ENCODE measurements at places on chromosomes 2 and 18.

DNA sequence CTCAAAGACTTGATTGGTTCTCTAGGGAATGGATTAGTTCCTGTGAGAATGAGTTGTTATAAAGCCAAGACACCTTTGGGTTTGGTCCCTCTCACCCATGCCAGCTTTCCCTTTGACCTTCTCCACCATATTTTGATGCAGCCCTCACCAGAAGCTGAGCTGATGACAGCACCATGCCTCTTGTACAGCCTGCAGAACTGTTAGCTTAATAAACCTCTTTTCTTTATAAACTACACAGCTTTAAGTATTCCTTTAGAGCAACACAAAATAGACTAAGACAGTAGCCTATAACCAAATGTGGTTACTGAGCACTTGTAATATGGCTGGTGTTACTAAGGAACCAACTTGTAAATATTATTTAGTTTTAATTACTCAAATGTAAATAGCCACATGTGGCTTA lies 55.1 kb downstream of the BAZ2B start:
- DNase-seq: no peak

GRCh38 chr2:111626037-111626864 lies 257.7 kb downstream of the ANAPC1 start:
- DNase-seq: no peak

DNA sequence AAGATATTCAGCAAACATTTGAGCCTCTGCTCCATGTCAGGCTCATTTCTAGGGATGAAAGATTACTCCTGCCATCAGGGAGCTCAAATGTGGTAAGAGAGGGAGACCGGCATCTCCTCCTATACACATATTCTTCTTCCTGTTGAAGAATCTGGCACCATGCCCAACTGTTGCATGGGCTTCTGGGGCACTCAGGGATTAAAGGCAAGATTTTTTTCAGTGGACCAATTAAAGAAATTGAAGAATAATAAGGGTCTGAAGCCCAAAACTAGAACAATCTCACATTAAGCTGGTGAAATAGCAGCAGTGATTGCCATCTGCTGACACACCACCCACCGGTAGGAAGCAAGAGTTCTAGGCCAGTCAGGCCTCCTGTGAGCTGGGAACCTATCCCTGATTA lies 145.4 kb upstream of the LYPD6 start:
- no peak for DNase-seq

DNA sequence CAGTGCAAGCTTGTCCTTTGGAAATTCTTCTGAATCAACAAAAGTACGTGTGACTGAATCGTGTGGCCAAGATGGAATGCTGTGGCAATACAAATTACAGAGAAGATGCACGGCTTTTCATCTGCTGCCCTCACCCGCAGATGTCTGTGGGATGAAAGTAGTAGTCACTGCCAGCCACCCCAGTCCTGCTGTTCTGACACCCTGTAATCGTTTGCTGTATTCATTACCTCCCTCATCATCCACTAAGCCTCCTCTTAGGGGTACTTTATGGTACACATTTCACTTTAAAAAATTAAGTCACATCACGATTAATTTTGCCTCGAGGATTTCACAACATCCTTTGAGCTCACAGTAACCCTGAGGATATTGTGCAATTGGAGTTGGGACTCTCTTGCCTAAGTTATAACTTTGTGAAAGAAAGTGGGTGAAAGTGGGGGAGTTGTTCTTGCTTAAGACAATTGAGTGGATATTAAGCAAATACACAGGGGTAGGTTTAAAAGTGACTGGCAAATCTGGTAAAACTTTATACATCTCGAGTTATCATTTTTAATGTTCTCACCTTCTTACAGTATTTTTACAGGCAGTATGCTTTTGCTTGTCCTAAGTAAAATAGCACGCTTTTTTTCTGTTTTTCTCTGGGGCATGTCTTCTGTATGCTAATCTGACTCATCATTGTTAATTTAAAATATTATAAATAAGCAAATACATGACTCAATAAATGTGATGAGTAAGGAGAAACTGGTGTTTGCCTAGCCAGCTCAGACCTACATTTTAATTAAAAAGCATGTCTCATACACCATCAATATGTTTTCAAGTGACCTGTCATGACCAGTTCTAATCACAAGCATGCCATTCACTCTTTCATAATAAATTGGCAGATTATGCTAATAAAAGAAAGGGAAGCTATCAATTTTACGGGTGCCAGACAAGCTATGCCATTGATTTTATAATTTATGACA lies 680.9 kb downstream of the IRS1 start:
- DNase-seq: no peak

DNA sequence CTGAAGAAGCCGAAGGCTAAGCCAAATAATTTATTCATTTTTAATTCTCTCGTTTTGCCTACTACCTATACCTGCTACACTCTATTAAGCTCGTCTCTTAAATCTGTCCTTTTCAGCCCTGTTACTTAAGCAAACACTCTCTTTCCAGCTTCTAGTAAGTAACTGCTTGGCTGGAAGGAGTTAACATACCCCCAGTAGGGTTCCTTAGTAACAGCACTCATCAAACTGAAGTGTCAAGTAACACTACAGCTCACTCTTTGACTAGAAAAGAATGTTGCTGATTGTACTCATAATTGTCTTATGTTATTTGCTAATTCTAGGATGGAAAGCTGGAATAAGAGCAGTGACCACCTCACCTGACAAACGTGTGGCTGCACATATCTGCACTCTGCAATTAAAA lies 120.0 kb upstream of the SCN7A start:
- no peak for DNase-seq

GRCh38 chr2:37623406-37623805 lies 48.0 kb downstream of the CDC42EP3 start:
- no peak for DNase-seq

DNA sequence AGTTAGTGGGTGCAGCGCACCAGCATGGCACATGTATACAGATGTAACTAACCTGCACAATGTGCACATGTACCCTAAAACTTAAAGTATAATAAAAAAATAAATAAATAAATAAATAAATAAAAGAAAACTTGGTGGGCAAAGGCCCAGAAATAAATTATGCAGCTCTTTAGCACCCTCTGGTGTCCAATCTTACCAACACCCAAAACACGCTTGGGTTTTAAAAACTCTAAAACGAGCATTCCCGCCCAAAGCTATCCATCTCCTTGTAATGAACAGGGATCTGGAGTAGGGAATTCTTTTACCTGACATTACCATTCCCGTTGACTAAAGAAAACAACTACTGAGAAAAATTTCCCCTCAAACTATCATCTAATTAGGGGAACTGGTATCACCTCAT lies 2005.9 kb upstream of the CELF4 start:
- no peak for DNase-seq

DNA sequence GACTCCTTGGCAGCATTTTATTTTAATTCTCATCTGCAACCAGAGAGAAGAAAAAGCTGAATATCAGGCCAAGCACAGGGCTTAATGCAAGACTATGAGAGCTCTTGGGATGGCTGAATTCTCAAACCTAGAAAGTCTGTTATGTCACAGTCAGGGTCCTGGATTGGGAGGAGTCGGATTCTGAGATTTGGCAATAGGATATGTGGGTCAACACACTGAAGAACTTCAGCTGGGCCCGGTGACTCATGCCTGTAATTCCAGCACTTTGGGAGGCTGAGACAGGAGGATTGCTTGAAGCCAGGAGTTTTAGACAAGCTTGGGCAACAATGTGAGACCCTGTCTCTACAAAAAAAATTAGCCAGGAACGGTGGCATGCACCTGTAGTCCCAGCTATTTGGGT lies 102.4 kb downstream of the COL3A1 start:
- DNase-seq: no peak

DNA sequence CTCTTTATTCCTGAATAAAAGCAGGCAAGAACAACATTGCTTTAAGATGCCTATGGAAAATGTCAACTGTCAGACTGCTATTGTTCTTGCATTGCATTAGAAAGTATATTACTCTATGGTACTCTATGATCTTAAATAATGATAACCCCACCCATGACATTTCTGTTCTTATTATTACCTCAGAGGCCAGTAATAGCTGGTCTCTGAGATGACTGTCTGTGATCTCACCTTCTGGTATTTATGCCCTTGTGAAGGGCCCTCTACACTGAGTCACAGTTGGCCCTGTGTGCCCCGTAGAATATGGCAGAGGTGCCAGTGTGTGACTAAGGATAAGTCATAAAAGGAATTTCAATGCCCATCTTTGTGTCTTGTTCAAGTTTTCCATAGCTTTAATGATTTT lies 61.0 kb downstream of the SPP2 start:
- DNase-seq: no peak

DNA sequence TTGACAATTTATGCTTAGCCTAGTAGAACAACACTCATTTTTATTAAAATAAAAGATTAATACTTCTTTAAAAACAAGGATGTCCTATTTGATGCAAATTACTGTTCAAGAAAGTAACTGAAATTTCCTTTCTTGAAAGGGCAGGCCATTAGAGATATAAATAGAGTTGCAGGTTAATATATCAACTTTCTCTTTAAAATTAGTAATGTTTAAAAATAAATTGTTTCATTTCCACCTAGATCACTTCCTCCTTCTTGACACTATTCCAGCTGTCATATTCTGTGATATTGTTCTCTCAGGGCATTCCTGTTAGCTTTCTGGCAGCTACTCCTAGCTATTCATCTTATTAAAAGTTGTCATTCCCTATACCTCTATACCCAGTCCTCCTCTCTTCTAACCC lies 357.9 kb upstream of the NRP2 start:
- DNase-seq: no peak

DNA sequence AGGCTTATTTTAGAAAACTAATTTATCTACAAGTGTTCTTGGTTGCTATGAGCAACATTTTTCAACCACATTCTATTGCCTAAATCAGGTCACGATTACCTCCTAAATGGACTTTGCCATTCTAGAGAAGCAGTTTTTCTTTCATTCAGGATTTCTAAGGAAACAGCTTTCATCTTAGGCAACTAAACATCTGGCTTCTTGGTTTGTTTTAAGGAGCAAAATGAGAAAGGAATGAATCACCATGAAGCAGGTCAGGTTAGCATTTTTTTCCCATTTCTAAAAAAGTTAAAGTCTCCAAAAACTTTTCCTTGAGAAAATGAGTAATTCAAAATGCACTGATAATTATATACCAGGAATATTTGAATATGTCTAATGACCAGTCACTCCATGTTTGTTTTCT lies 114.8 kb downstream of the GAREM1 start:
- no peak for DNase-seq

Measured in NCI-H2081 treated with DMSO at 0.1 percent for 48 hours (cell line).